ENCODE measurements at places on chromosomes 13 and 19.

DNA sequence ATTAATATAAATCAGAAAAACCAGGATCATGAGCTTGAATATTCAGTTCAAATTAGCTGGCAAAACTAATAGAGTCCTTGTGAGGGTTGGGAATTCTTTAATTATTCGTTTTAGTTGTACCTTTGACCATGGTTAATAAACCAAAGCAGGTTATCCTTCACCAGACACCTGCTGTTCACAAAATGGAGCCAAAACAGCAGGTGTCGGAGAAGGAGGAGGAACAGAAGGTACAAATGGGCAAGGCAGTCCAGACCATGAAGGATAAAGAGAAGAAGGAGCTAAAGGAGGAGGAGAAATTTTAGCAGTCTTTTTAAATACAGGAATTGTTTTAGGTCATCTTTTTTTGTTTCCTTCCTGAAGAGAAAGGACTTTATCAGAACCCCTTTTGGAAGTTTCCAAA, 106.1 kb downstream of the NHLRC3 start:
- DNase-seq: no peak

DNA sequence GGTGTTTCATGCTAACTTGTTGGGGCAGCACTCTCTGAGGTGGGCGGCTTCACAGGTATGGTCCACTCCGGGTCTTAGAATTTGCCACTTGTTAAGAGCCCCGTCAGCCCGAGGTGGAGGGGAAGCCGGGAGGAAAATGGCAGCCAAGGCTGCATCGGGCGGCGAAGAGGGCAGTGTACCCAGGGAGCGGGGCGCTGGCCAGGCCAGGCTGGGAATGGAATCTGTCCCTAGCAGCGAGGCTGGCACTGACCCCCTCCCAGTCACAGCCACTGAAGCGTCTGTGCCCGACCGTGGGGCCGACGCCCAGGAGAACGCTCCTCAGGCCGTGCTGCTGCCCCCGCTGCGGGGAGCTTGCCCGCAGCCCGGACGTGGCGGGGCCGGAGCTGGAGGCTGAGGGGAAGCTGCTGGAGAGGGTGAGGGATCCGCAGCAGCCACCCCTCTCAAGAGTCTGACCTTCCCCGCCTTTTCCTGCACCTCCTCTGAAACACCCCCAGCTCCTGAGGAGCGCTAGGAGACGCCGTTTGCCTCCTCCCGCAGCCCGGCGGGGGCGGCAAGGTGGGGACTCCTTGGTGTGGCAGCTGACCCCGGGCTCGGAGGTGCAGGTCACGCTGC, 313.8 kb upstream of the SPRY2 start:
- no peak for DNase-seq

GRCh38 chr13:51519771-51520216, 64.5 kb upstream of the WDFY2 start:
- peak; percentile 84 for DNase-seq

DNA sequence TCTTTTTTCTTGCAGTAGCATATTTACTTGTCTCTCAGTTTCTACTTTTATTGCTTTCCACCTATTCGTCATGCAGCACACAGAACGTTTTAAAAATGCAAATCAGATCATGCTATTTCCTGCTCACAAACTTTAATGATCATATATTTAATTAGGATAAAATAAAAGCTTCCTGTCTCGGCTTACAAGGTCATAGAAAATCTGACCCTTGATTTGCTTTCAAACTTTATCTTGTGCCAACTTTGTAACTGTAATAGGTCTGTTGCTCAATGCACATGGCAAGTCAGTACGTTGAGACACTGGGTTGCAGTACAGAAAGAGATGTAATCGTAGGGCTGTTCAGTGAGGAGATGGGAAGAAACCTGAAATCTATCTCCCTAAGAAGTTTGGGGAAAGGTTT, 95.6 kb upstream of the CSNK1A1L start:
- peak; percentile 11 for DNase-seq

- no peak for DNase-seq
These were observed 82.3 kb downstream of the FGF9 start for GRCh38 chr13:21753117-21753729.

Data from AG10803 (cell line).